ENCODE measurements at places on chromosomes 3 and 15.

- no peak for DNase-seq
These were observed 3.6 kb upstream of the PTPN23 start for GRCh38 chr3:47377186-47377585.

DNA sequence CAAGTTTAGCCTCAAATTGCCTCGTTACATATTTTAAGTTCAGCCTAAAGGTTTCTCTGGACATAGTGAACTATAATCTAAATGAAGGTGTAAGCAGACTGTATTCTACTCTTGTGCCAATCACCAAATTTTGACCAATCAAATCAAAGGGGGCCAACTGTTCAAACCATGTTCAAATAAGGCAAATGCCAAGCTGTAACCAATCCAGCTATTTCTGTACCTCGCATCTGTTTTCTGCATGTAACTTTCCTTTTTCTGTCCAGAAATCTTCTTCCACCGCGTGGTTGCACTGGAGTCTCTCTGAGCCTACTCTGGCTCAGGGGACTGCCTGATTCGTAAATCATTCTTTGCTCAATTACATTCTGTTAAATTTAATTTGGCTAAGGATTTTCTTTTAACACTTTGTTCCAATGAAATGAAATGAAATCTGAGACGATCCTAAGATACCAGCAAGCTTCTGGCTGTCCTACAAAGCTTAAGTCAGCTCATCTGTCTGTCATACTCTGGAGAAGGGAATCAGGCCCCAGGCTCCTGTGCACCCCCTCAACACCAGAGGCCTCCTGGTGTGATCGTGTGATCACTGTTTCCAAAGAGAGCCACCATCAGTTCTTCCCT, 53.2 kb upstream of the ZNF148 start:
- no peak for DNase-seq

DNA sequence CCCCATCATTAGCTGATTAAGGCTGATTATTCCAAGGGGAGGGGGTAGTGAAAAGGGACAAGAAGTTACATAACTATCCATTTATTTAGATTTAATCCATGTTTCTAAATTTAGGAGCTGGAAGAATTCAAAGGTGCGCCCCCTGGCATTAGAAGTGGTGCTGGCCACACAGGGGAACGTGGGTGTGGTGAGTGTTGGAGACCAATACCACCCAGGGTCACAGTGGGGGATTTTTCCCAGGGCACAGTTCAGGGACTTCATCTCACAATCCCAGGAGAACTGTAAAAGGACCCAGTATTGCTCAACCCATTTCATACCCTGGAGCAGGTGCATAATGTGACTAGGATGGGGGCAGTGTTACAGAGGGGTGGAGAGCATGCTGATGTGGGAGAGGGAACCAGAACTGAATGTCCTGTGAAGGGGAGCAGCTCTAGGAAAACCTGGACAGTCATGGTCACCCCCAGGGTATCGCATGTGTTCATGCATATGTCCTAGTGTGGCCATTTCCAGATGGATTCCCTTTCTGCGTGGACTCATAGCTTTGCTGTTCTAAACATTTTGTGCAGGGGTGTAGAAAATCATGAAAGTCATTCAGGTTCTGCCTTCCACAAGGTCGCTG, 110.3 kb downstream of the LSM3 start:
- DNase-seq, result no peak

GRCh38 chr3:36524560-36524959, 144.3 kb downstream of the STAC start:
- peak; percentile 20 for DNase-seq

- DNase-seq, result no peak
These were observed 750 bp downstream of the SLC33A1 start for GRCh38 chr3:155853214-155854140.

GRCh38 chr3:176074096-176074495, 1123.2 kb downstream of the TBL1XR1 start:
- DNase-seq, result no peak

GRCh38 chr3:125121246-125122010, 65.6 kb upstream of the HEG1 start:
- no peak for DNase-seq

- no peak for DNase-seq
These were observed 17.9 kb upstream of the SPPL2A start for GRCh38 chr15:50783411-50783810.

DNA sequence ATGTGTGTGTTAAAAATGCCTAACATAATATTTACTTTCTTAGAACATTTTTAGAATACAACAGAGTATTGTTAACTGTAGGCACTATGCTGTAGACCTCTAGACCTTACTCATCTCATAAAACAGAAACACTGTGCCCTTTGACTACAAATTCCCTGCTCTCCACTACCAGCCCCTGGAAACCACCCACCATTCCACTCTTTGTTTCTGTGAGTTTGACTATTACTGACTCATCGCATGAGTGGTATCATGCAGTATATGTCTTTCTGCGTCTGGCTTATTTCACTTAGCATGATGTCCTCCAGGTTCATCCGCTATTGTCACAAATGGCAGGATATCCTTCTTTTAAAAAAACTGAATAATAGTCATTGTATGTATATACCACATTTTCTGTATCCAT, 216.7 kb upstream of the CFAP20DC start:
- DNase-seq, result peak; percentile 46

- no peak for DNase-seq
These were observed 28.6 kb upstream of the TEX264 start for GRCh38 chr3:51642462-51642861.

GRCh38 chr15:80823120-80823519, 44.0 kb downstream of the CEMIP start:
- DNase-seq, result no peak

DNA sequence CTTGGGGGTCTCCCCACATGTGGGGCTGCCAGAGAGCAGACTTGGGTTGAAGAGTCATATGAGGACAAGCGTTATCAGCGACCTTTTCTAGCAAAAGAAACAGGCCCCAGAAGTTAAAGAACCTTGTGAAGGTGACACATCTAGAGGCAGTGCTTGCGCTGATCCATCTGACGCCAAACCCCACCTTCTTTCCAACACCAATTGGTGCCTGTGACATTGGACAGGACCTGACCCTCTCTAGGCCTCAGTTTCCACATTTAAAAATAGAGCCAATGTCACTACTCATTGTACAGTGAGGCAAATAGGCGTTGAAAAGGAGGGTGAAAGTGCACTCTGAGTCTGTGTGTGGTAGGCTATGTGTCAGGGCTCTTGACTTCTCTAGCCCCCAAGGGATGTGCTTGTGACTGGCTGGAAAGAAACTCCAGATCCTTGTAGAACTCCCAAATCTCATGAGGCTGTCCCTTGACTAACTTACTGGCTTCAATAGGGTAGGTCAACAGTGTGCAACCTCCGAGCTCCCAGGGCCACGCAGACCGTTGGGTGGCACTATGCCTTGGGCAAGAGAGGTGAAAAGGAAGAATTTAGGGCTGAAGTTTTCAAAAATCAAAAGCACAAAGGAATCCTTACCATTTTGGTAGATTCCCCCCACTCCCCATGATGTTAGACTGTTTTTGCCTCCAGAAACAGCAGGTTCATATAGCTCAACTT, 666 bp upstream of the FAM219B start:
- no peak for DNase-seq

- DNase-seq, result no peak
These were observed 170.5 kb downstream of the SLCO3A1 start for GRCh38 chr15:92023965-92024364.

- DNase-seq, result no peak
These were observed 786.2 kb downstream of the AGBL1 start for GRCh38 chr15:86865920-86866319.

DNA sequence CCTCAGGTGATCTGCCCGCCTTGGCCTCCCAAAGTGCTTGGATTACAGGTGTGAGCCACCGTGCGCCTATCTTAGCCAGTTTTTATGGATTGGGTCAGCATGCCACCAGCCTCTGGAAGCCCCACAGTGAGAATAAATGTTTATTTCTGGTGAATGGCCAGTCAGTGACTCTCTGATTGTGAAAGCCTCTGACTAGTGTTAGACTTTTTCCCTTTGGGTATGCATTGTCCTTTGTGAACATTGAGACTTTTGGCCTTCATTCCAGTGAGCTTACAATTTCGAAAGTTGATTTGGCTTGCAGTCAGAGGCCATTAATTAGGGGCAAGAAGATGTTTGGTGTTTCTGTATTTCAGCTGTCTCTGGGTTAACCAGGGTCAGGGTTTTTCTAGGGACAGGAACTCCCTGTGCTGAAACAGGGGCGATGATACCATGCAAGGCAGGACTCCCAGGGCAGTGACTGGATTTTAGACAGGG, 274.5 kb upstream of the C2CD4B start:
- no peak for DNase-seq

- no peak for DNase-seq
These were observed 10.4 kb upstream of the GREM1 start for GRCh38 chr15:32707436-32707835.

- no peak for DNase-seq
These were observed 103.6 kb downstream of the PDCD6IP start for GRCh38 chr3:33901862-33902563.

GRCh38 chr15:68711406-68711805, 109.3 kb downstream of the ANP32A start:
- no peak for DNase-seq

DNA sequence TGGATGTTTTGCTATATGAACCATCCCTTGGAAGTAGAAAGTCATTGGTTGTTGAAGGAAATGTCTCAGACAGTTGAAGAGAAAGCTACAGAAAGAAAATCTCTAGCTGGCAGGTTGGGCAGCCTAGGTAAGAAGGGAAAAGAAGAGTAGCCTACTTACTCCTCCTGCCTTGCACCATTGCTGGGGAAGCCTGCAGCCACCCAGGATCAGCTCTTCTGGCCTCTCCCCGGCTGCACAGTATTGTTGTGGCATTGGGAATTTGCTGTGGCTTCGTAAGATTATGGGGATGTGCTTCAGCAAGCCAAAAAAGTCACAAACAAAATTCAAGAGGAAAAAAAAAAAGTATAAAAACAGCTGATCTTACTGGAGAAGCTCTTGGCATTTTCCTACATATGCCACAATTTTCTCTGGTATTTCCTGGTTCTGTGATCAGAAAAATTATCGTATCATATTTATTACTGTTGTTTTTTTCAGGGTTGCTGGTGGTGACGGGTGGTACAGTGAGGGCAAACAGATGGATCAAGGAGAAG, 154.2 kb downstream of the TIGIT start:
- no peak for DNase-seq

DNA sequence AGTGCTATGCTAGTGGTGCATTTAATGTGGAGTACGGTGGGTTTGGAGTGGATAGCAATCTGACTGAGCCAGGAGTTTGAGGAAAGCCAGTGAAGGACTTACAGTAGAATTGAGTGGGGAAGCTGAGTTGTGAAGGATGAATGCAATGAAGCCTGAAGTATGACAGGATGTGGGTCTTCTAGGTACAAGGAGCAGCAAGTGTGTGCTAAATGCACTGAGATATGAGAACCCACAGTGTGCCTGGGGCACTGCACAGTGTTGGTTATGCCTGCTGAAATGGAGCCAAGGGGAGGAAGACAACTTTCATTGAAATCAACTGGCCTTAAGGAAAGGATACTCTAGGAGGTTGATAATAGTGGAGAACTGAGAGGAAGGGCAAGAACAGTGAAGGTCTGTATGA, 105.5 kb upstream of the MRPL3 start:
- DNase-seq, result no peak

GRCh38 chr15:84608707-84609284, 8.0 kb downstream of the ZSCAN2 start:
- DNase-seq, result no peak

DNA sequence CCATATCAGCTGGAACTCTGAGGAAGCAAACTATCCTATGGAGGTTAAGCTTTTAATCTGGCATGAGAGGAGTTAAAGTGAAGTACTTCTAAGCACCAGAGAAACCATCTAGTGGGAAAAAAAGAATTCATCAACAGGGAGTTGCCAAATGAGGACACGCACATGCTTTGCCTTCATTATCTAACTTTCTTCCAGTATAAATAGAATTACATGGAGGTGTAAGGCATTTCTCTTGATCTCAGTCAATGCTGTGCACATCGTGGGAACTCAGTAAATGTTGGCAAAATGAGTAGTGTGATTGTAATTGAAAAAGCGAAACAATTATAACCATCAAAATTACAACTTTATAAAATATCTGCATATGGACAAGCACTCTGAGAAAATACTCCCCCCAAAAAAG, 8.0 kb upstream of the GSK3B start:
- no peak for DNase-seq

All from T1000 (cell line).